ENCODE measurements at places on chromosomes 2 and 18.

- DNase-seq = no peak
Observed at GRCh38 chr2:68564426-68564825, 79.0 kb upstream of the PROKR1 start.

GRCh38 chr2:120771111-120771780, 35.6 kb downstream of the GLI2 start:
- DNase-seq = no peak

- no peak for DNase-seq
Observed at GRCh38 chr2:168137510-168138180, 109.8 kb downstream of the STK39 start.

DNA sequence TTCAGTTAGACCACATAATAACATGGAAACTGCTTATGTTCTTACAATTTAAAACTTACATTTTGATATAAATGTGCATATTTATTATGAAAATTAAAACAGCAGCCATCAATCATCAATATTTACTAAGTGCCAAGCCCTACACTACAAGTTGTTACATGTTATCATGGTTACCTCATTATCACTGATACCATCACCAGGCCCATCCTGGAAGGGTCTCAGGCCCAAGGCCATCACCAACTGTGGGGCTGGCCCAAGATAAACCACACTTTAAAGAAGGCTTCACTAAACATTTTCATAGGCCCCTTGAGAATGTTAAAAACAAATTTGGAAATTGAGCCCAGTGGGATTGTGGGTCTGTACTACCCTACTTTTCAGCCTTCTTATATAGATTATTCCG, 6.4 kb downstream of the ITSN2 start:
- DNase-seq = peak; percentile 15

DNA sequence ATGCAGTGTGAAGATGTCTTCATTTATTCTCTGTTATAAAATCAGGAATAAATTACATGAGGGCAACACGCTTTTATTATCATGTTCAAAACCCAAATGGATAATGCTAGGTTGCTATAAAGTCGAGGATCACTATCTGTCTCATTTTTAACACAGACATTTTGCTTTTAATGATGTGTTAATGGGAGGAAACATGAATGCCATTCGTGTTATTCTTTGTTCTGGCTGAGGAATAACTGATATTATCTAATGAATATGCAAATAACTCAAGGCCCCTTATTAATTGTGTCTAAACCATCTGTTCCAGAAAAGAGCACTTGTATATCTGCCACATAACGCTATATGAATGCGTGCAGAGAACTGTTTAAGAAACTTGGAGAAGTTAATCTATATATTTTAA, 576.1 kb downstream of the DCDC2C start:
- DNase-seq = no peak
